ENCODE measurements at places on chromosomes 5 and 9. TPM values are rescaled to one million over a fixed set of nuclear protein-coding genes. Genes with fewer than 3 reads are reported as not detected.

FYB1 gene
- total RNA-seq, result not detected

ORM1 gene
- not detected for total RNA-seq

NRG2 gene
- total RNA-seq, result 6.8 TPM

IL13 gene
- total RNA-seq, result not detected

DNA sequence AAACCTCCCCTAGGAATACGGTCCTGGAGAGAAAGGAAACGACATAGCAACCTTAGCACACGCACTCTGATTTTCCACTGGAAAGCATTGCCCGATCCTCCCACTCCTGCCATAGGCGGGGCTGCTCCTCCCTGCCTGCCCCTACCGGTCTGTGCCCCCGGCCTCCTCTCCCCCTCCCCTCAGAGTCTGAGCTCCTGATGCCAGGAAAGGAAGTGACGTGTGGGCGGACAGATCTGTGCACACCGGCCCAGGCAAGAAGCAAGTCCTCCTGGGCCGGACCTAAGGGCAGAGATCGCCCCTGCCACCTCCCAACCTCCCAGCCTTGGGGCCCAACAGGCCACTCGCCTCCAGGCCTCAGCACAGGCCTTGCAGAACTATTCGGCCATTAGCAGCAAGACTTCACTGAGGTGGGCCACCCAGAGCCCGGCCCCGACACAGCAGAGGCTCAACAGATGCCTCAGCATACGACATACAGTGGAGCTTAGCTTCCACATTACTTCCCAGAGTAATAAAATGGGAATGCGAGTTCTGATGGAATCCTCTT is 7.2 kb downstream of the NINJ1 start:
- DNase-seq, result no peak

GRCh38 chr9:69307446-69308205 is 17.4 kb upstream of the ENTREP1 start:
- no peak for DNase-seq

DNA sequence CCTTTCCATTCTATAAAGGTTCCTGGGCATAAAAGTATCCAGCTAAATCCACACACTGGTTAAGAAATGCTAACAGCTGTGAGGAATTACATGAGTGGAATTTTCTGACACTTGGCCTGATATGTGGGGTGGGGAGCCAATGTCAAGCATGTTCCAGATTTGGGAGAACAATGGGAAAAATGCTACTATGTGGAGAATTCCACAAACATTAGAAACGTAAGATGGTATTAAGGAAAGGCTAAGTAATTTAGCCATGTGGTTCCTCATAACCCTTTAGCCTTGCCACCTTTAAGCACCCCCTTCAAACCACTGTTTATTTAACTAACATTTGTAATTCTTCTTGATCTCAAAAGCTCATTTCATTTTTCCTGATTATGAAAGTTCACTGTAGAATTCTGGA is 149.2 kb downstream of the GNA14 start:
- DNase-seq, result no peak

GRCh38 chr9:88567870-88568269 is 32.9 kb downstream of the NXNL2 start:
- DNase-seq, result no peak

DNA sequence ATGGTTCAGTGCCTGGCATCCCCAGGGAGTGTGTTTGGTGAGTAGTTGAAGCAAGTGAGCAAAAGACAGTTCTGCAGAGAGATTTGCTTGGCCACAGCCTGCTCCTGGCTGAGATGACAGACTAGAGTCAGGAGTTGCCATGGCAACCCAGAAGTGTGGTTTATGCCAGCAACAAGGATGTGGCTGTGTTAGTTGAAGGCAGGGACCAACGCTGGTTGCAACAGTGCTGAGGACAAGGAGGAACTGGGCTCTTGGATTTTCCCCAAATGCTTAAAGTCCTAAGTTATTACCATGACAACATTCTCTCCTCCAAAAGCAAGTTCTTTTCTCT is 2.7 kb downstream of the NXNL2 start:
- no peak for DNase-seq

GRCh38 chr5:6161257-6161656 is 217.1 kb downstream of the MED10 start:
- DNase-seq, result no peak
